ENCODE measurements at places on chromosomes 7 and 10. TPM values are rescaled to one million over a fixed set of nuclear protein-coding genes. Genes with fewer than 3 reads are reported as not detected.

The HMX2 gene
- not detected for total RNA-seq

DNA sequence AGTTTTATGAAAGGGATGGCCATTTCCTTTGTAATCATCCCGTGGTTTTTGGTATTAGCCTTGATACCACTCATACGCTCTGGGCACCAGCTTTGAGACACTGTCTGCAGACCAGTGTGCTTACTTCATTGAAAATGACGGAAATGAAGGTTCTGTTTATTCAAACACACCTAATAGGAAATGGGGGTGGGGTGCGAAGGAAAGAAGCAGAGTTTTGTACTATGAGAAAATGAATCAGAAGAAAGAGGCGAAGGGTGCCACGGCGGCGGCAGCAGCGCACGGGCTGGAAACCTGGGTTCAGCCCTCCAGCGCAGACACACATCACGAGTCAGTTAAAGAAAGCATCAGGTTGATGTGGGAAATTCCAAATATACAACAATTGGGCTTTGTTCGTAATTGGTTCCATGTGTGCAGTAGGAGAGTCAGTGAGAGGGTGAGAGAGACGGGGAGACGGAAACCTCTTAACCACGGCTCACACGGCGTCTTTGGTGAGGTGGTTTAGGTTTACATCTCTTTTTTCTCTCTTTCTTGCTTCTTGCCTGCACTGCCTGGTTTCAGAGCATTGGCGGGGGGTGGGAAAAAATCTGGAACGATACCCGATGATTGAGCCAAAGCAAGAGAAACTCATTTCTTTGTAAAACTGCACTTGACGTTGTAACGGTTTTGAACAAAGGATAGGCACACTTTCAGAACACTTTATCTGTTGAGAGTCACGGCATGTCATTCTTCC, 321.2 kb downstream of the FRMD4A start:
- DNase-seq, result no peak
- peaks cover 7% of the 10 kb centered on the region for H3K4me1 ChIP-seq
- H3K36me3 ChIP-seq, result no peaks in the 10 kb centered on the region
- H3K27me3 ChIP-seq, result no peaks in the 10 kb centered on the region
- no peak overlapping the region for H3K27ac ChIP-seq

The CYP3A7 gene
- total RNA-seq, result not detected

- peaks cover 28% of the 10 kb centered on the region for H3K4me1 ChIP-seq
- no peaks in the 10 kb centered on the region for H3K36me3 ChIP-seq
- no peaks in the 10 kb centered on the region for H3K27me3 ChIP-seq
- H3K4me3 ChIP-seq, result no peak overlapping the region
Observed at GRCh38 chr10:3848775-3849635, 64.0 kb upstream of the KLF6 start.

GRCh38 chr10:109889867-109890266, 33.4 kb downstream of the XPNPEP1 start:
- no peaks in the 10 kb centered on the region for H3K27me3 ChIP-seq
- no peak overlapping the region for H3K4me3 ChIP-seq
- DNase-seq, result no peak
- peaks cover 5% of the 10 kb centered on the region for H3K36me3 ChIP-seq

GRCh38 chr10:75186310-75186709, 24.3 kb upstream of the VDAC2 start:
- H3K36me3 ChIP-seq, result no peaks in the 10 kb centered on the region
- no peaks in the 10 kb centered on the region for H3K4me1 ChIP-seq
- no peak overlapping the region for H3K4me3 ChIP-seq
- H3K27me3 ChIP-seq, result no peaks in the 10 kb centered on the region

- no peak overlapping the region for H3K27ac ChIP-seq
- H3K4me3 ChIP-seq, result no peak overlapping the region
- DNase-seq, result peak; percentile 70
- no peaks in the 10 kb centered on the region for H3K36me3 ChIP-seq
- no peaks in the 10 kb centered on the region for H3K27me3 ChIP-seq
Observed at GRCh38 chr7:41886262-41886900, 183.5 kb upstream of the INHBA start.

The CTTNBP2 gene
- total RNA-seq, result 0.40 TPM

The KCTD7 gene
- 2.6 TPM for total RNA-seq

GRCh38 chr10:81101062-81101461, 563.4 kb downstream of the SH2D4B start:
- no peak overlapping the region for H3K27ac ChIP-seq
- no peaks in the 10 kb centered on the region for H3K4me1 ChIP-seq
- no peaks in the 10 kb centered on the region for H3K36me3 ChIP-seq
- no peaks in the 10 kb centered on the region for H3K27me3 ChIP-seq
- DNase-seq, result no peak

- no peak overlapping the region for H3K4me3 ChIP-seq
- no peak overlapping the region for H3K27ac ChIP-seq
- DNase-seq, result no peak
- H3K27me3 ChIP-seq, result no peaks in the 10 kb centered on the region
- H3K36me3 ChIP-seq, result no peaks in the 10 kb centered on the region
Observed at GRCh38 chr7:1845536-1846311, 175.6 kb downstream of the ELFN1 start.

GRCh38 chr10:46273506-46274477, 13.0 kb upstream of the ANTXRL start:
- H3K4me1 ChIP-seq, result no peaks in the 10 kb centered on the region
- no peaks in the 10 kb centered on the region for H3K27me3 ChIP-seq
- H3K27ac ChIP-seq, result no peak overlapping the region

The FZD1 gene
- 2.5 TPM for total RNA-seq

DNA sequence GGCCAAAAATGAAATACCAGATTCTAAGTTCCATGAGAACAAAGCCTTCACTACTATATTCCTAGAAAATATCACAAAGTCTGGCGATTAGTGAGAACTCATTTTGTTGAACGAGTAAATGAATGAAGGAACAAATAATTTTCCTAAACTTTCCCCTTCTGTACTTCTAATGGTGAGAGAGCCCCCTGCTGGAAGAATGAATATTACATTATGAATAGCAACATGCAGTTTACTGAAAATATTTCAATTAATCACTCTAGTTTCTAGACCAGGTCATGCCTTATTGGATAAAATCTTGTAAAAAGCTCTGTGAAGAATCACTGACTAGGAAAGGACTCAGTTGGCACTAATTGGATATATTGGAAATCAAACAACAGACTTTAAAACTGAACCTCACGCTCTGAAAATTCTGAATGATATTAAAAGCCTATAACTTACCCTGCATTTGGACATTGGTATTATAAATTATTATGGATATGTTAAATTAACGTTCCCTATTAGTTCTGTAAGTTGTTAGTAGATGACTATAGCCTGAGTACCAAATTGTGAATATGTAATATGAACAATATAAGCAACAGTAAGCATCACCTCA, 32.4 kb upstream of the MTPN start:
- no peak for DNase-seq
- no peaks in the 10 kb centered on the region for H3K36me3 ChIP-seq
- H3K27me3 ChIP-seq, result no peaks in the 10 kb centered on the region
- H3K27ac ChIP-seq, result no peak overlapping the region

- H3K4me3 ChIP-seq, result no peak overlapping the region
- peaks cover 52% of the 10 kb centered on the region for H3K36me3 ChIP-seq
- peaks cover 53% of the 10 kb centered on the region for H3K4me1 ChIP-seq
- no peaks in the 10 kb centered on the region for H3K27me3 ChIP-seq
- DNase-seq, result no peak
Observed at GRCh38 chr7:130959743-130960207, 225.8 kb upstream of the KLF14 start.

The C1GALT1 gene
- total RNA-seq, result 13.1 TPM

The PDZD7 gene
- not detected for total RNA-seq

DNA sequence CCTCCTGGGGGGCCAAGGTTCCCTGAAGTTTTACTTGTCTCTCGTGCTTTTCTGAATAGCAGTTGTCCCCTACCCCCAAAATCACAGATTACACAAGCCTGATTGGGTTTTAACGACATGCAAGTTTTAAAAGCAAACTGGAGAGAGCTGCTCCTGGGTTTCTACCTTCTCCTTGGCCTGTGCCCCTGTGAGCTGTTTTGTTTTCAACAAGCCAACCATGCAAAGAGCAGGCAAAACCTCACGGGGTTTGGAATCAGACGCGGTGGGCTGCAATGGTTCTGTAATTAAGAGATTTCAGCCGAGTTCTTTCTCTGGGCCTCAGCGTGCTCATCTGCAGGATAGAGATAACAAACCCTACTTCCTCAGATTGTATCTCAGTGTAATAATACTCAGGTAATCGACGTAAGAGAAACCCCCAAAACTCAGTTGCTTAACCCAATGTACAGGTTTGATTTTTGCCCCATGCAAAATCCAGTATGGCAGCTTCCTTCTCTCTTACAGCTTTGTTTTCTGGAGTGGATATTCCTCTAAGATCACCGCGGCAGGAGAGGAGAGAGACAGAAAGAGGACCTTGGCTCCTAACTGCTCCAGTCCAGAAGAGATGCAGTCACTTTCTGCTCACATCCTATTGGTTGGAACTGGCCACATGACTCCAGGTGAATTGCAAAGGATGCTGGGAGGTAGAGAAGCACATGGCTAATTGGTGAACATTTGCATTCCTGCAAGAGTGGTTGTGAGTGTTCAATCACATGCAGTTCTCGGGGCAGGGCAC, 42.0 kb downstream of the MYL10 start:
- H3K27ac ChIP-seq, result no peak overlapping the region
- H3K36me3 ChIP-seq, result no peaks in the 10 kb centered on the region
- H3K4me1 ChIP-seq, result no peaks in the 10 kb centered on the region
- H3K4me3 ChIP-seq, result no peak overlapping the region
- H3K27me3 ChIP-seq, result no peaks in the 10 kb centered on the region

DNA sequence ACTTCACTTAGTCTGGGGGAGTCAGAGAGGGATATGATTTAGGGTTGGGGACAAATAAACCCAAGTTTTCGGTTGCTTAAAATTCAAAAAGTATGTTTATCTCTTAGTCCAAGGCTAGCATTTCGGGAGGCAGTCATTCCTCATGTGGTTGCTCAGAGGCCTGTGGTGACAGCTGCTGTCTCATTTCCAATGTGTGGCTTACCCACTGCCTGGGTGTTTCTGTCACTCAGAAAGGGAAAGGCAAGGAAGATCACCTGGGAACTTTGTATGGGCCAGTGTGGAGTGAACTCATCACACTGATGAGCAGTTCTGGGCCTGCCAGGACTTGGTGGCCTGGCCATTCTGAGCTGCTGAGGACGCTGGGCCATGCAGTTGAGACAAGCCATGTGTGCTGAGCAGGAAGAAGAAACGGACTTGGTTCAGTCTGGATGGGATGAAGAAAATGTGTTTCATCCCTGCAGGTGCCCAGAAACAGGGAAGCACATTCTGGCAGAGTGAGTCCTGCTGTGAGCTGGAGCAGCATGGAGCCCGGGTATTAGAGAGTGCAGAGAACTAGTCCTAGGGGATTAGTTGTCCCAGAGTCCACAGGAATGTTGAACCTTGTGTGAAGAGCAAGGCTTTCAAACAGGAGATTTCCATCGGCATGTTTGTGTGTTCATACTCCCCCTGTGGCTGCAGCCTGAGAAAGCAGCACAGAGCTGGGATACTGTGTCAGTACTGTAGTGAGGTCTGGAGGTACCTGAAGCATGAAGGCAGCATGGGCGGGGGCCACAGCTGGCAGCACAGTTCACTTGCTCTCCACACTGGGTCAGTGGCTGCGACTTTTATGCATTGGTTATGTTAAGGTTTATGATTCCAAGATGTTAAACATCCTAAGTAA, 211.1 kb upstream of the IGFBP3 start:
- no peak for DNase-seq
- H3K36me3 ChIP-seq, result no peaks in the 10 kb centered on the region
- H3K27ac ChIP-seq, result no peak overlapping the region
- H3K4me3 ChIP-seq, result no peak overlapping the region
- H3K4me1 ChIP-seq, result no peaks in the 10 kb centered on the region

- peaks cover 27% of the 10 kb centered on the region for H3K27me3 ChIP-seq
- DNase-seq, result no peak
- H3K4me3 ChIP-seq, result no peak overlapping the region
- H3K27ac ChIP-seq, result no peak overlapping the region
- peaks cover 8% of the 10 kb centered on the region for H3K4me1 ChIP-seq
- H3K36me3 ChIP-seq, result no peaks in the 10 kb centered on the region
Observed at GRCh38 chr10:100566561-100566960, 30.8 kb downstream of the HIF1AN start.

DNA sequence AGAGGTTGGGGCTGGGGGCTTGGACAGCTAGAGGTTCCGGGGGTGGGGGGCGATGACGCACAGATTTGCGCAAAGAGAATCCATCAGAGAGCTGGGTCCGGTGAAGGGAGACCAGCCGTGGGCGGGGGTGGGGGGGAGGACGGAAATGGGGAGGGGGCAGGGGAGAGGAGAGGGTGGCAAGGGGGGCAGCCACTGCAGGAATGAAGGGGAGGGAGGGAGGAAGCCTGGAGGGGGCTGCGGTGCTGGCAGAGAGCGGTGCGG, 1.2 kb upstream of the VGF start:
- H3K36me3 ChIP-seq, result no peaks in the 10 kb centered on the region
- no peak for DNase-seq
- peaks cover 96% of the 10 kb centered on the region for H3K27me3 ChIP-seq

- DNase-seq, result peak; percentile 87
- no peaks in the 10 kb centered on the region for H3K36me3 ChIP-seq
Observed at GRCh38 chr7:70668606-70669358, 463.2 kb upstream of the GALNT17 start.

The LSM8 gene
- 9.9 TPM for total RNA-seq

DNA sequence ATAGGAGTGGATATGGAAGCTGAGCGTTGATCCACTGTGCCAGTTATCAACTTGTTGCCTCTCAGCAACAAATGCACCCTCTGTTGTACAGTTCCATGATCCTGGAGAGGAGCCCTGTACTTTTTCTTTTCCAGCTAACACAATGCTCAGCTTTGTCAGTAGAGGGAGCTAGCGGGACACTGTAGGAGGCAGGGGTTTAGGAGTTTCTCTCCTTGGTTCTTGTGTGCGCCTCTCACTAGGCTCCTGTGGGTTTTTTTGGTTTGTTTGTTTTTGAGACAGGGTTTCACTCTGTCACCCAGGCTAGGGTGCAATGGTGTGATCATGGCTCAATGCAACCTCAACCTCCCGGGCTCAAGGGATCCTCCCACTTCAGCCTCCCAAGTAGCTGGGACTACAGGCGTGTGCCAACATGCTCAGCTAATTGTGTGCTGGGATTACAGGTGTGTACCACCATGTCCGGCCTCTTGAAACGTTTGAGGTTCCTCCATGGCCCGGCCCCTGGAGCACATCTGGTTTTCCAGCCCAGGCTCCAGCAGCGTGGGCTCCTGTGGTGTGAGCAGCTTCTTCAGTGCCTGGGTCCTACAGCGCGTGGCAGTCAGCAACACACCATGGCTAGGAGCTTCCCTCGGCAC, 12.0 kb upstream of the MARVELD1 start:
- no peak overlapping the region for H3K4me3 ChIP-seq
- H3K4me1 ChIP-seq, result no peaks in the 10 kb centered on the region
- no peaks in the 10 kb centered on the region for H3K36me3 ChIP-seq
- no peaks in the 10 kb centered on the region for H3K27me3 ChIP-seq
- no peak for DNase-seq

The PHKG1 gene
- total RNA-seq, result 32.2 TPM

DNA sequence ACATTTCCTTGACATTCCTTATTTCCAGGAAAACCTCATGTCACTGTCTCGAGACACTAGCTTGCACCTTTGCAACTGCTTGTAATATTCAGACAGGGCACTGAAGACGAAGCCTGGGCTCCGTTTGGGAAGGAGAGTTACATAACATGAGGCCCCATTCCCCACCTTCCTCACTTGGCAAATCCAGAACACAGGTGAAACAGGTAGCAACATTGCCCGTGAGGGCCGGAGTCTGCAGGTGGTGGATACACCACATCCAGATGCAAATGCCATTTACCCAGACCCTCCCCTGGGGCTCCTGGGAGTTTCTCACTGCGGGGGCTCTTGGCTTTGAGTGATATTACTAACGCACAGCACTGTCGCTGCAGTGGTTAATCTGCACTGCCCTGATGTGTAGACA, 491.0 kb downstream of the PTPRN2 start:
- no peak overlapping the region for H3K27ac ChIP-seq
- no peaks in the 10 kb centered on the region for H3K27me3 ChIP-seq
- H3K4me3 ChIP-seq, result no peak overlapping the region
- no peaks in the 10 kb centered on the region for H3K4me1 ChIP-seq

The AMPH gene
- total RNA-seq, result 2.1 TPM

All from psoas muscle (tissue), 8 donors.